ENCODE measurements at places on chromosomes 3 and 15. TPM values are rescaled to one million over a fixed set of nuclear protein-coding genes. Genes with fewer than 3 reads are reported as not detected.

Gene APH1B
- 22.2 TPM for total RNA-seq

Gene RBM15B
- total RNA-seq, result 38.0 TPM

Gene SMCO1
- total RNA-seq, result not detected

Gene CAPN3
- 19.8 TPM for total RNA-seq

Gene FETUB
- total RNA-seq, result not detected

Gene CHRFAM7A
- 7.0 TPM for total RNA-seq

Gene OSBPL10
- 153 TPM for total RNA-seq

Gene KIF15
- total RNA-seq, result 0.42 TPM

Gene ZNF660
- 3.8 TPM for total RNA-seq

Gene PLA1A
- 4.9 TPM for total RNA-seq

Gene WDR72
- total RNA-seq, result 2.2 TPM

Gene CCR5
- 0.95 TPM for total RNA-seq

Gene CLPX
- total RNA-seq, result 19.8 TPM

Gene EFHB
- total RNA-seq, result 0.41 TPM

Gene SLC22A13
- 2.2 TPM for total RNA-seq

Gene UNC45A
- total RNA-seq, result 54.0 TPM

Gene SLC25A38
- total RNA-seq, result 30.5 TPM

Gene ATP8B4
- total RNA-seq, result 16.8 TPM

Gene LSMEM2
- total RNA-seq, result not detected

Gene POLQ
- 0.42 TPM for total RNA-seq

Gene DAG1
- total RNA-seq, result 171 TPM

Gene DNAJC19
- total RNA-seq, result 38.0 TPM

Gene LXN
- 14.9 TPM for total RNA-seq

Gene ZNF592
- 24.4 TPM for total RNA-seq

Measured in thoracic aorta (tissue), 2 donors.